ENCODE measurements at places on chromosomes 16 and 17.

GRCh38 chr17:6556121-6557039 is at the start of gene PITPNM3:
TSS of gene PITPNM3 (minus strand) at chr17:6556555. CDS start at chr17:6556406, 149 bp downstream.
- DNase-seq = peak; percentile 39

GRCh38 chr16:65781855-65782254 is 584.6 kb upstream of the CDH5 start:
- no peak for DNase-seq

DNA sequence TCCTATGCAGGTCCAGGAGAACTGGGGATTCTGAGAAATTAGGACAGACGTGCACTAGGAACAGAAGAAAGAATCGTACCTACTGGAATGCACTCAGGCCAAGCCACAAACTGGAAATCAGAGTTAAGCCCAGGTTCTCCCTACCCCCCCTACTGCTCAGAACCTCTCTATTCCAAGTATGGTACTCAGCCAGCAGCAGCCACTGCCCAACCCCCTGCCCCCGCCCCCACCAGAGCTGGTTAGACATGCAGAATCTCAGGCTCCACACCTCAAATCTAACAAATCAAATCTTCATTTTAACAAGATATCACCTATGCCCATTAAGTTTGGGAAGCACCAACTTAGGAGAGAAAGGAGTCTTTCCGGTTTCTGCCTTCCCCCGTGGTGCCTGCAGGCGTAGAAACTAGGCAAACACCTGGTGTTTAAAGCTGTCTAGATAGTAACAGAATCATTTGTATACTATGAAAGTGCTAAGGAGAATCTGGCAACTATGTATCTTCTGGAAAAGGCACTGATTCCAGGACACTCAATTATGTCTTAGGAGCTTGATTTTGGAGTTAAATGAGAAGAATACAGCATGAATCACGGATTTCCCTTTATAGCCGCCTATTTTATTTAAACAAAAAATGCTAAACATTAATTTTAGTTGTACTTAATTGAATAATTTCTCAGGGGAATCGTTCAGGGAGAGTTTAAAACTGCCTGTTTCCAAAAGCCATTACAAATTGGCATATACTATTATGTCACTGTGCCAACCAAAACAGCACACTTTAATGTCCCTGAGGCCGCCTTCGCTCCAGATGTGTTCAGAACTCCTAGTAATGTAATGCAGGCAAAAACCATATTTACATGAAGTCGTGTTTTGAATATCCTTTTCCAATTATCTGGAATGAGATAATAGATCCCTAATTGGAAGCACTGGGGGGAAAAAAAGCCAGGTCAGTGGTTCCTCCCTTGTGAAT is 166.5 kb downstream of the STX8 start:
- no peak for DNase-seq

DNA sequence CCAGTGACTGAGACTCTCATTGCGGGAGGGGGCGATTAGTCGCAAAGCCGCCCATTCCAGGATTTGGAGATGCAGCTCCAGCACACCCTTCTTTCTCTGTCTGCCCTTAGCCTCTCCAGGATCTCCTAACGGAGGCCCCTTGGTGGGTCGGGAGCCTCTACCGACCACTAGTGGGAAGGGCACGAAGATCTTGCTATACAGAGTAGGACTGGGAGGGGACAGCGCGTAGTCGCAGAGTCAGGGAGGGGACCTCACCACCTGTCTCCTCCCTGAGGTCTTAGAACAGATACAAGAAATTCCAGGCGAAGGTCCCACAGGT is 588 bp upstream of the SMTNL2 start:
- no peak for DNase-seq

GRCh38 chr17:77535892-77536291 is 395.1 kb downstream of the SEC14L1 start:
- no peak for DNase-seq

DNA sequence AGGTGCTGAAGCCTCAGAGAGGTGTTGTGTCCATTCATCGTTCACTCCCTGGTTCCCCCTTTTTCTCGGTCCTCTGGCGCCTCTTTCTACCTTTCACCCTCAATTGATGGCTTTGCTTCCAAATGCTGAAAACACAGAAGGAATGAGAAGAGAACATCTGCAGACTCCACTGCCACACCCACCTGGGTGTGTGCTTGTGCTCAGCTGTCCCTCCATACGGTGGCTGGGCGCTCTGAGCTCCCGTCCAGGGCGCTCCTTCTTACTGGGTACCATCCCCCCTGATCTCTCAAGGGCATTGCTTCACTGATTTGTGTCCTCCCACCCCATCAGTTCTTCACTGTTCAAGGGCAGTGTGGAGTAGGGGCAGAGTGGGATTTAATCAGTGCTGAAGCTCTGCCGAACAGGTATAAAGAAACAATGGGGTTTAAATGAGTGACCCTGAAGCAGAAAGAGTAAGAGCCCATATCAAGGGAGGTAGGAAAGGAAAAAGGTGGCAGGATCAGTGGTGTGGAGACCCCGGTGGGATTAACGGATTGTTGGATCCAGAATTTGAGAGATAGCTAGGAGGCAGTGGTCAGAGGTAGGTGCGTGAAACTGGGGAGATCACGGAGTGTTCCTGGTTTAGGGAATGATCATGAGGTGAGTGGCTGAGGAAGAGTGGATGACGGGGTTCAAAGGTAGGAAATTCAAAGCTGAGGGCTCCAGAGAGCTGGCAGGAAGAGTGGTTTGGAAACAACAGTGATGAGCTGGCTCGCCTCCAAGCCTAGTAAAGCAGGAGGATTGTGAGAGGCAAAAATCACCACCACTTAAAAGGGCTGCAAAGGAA is 40.8 kb downstream of the MRTFB start:
- DNase-seq = no peak

GRCh38 chr16:30353438-30354129 is 1.5 kb downstream of the CD2BP2 start:
- DNase-seq = no peak

- DNase-seq = no peak
Observed at GRCh38 chr16:53740476-53740875, 36.5 kb downstream of the FTO start.

GRCh38 chr16:1451702-1452392 is 7.5 kb upstream of the CCDC154 start:
- no peak for DNase-seq

DNA sequence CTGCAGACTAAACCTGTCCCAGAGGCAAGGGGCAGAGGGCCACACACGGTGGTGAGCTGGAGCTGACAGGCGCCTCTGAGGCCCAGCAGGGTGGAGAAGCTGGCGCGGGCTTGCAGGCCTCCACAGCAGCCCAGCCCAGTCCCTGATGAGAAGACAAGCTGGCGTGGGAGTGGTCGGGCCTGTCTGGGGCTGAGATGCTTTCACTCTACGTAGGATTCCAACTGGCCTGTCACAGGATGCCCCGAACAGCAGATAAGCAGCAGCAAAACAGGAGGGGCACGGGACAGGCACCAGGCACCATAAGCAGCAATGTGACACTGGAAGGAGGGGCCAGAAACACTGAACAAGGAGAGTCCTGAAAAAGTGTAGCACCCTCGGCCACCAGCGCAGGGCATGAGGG is 40.1 kb downstream of the PEMT start:
- DNase-seq = no peak

DNA sequence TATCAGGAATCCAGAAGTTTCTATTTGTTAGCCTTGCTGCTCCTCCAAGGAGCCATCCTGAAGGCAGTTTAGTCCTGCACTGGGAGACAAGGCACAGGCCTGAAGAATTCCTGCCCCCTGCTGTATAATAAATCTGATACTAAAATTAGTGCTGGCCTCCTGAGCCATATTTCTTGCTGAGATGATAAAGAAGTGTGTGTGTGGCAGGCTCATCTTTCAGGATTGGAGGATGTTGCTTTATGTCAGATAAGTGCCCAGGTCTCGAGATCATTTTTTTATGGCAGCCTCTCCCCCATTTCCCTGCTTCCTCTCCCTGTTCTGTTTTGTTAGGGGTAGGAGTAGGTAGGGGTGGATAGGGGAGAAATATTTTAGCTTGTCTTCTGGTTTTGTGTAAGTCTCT is 26.0 kb downstream of the MSI2 start:
- DNase-seq = no peak

- no peak for DNase-seq
Observed at GRCh38 chr17:19364699-19365498, 2.4 kb upstream of the B9D1 start.

DNA sequence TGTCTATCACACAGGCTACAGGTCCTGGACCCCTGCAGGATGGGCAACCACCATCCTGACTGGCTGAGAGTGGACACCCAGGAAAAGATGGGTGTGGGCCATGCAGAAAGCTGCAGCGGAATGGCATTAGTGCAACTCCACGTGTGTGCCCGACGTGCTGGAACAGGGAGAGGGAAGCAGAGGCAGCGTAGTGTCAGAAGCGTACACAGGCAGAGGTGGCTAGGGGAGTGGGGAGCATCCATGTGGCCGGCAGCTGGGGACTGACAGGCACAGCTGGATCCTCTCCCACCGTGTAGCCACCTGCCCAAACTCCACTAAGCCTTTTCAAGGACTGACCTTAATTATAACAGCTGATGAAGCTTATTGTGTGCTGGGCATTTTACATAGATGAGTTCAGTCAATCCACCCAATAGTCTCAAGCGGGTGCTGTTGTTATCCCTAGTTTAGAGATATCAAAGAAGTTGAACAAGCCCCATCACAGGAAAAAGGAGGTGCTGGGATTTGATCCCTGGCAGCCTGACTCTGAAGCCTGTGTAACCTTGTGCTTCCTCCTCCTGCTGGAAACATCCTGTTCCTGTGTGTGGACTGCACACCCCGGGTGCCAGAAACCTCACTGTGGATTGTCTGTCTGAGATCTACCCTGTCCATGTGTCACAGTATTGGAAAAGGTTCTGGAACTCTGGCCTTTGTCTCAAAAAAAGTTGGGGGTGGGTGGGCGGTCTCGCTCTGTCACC is 114.0 kb downstream of the PRKCA start:
- no peak for DNase-seq

- peak; percentile 14 for DNase-seq
Observed at GRCh38 chr17:6286233-6286632, 148.7 kb downstream of the AIPL1 start.

- no peak for DNase-seq
Observed at GRCh38 chr16:54317101-54317611, 30.6 kb upstream of the IRX3 start.

DNA sequence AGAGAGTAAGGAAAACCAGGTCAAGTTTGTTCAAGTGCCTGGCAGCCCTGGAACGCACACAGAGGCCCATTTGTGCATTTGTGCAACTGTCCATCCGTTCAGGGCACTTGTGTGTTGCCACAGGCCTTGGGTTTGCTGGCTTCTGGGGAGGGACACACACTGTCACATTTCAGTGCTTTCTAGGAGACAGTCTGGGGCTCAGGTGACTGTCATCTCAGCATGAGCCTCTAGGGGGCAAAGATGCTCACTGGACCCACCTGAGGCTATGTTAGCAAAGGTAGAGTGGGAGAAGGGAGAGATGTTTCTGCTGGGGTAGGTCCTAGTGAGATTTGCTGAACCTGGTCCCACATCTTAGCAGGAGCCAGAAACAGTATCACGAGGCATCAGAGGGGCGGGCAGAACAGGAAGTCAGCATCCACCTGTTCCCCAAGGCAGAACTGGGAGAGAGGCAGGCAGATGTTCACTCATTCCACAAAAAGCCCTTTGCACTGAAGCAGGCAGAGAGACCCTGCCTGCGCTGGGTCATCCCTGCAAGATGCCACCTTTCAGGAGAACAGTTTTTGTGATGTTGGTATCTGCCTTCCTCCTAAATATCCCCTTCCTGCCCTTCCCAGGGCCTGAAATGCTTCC is 48.5 kb downstream of the RAI1 start:
- peak; percentile 69 for DNase-seq

DNA sequence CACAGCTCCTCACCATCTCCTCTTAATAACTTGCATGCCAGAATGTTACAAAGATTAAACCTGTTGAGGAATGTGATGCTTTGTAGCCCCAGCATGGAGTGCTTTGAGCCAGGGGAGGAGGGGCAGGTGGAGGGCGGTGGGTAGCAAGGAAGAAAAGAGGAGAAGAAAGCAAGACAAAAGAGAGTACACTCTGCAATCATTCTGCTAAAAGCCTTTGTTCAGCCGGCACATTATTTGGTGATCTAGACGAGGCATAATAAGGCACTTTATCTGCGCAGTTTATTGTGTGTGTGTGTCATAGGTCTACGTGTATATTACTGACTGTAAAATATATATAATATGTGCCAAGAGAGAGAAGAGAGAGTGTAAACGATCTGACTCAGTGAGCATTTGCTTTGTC is 139.1 kb downstream of the SOX9 start:
- no peak for DNase-seq

DNA sequence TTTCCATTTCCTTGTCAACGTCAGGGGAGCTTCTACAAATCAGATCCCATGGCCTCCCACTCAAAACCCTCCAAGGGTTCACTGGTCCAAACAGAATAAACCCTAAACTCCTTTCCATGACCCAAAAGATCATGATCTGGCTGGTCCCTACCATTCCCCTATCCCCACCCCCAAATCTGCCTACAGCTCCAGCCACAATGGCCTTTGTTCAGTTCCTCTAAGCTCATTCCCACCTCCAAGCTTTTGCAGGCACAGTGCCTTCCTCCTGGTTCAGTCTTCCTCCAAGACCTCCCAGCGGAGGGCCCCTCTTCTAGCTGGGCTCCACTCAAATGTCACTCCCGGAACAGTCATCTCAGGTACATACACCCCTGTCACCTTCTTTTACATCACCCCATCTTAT is 2.0 kb downstream of the GPRC5B start:
- DNase-seq = peak; percentile 17

- DNase-seq = no peak
Observed at GRCh38 chr17:8438441-8438840, 2.8 kb downstream of the NDEL1 start.

DNA sequence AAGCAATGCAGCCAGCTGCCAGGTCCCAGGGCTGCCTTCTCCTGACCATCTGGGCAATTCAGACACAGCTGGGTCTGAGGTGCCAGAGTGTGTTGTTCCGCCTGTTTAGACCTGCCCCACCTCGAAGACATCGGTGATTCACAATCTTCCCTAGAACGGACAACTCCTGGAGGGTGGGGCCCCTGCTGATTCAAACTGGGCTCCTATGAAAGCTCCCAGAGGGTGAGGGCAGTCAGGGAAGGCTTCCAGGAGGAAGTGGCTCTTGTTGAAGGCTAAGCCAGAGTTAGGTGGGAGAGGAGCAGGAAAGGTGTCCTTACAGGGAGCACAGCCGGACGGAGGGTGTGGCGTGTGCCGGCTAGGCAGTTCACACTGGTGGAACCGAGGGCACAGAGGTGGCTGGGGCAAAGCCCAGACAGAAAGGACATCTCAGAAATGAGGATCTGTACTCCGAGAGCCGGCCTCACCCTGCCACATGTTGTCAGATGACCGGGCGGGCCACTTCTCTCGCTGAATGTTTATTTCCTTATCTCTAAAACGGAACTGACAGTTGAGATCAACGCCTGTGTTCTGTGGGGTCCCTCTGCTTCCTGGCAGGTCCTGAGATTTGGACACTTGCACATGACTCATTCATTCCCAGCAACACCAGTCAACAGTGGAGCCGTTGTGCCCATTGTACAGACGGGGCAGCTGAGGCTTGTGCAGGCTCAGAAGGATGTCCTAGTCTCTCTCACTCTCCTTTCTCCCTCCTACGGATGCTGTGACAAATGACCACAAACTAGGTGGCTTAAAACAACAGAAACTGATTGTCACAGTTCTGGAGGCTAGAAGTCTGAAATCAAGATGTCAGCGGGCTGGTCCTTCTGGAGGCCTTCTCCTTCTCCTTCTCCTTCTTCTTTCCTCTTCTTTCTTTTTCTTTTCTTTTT is 26.9 kb upstream of the LITAF start:
- peak; percentile 81 for DNase-seq

- no peak for DNase-seq
Observed at GRCh38 chr17:78000341-78000740, 41.8 kb downstream of the TNRC6C start.

GRCh38 chr17:49741009-49741691 is 22.8 kb downstream of the FAM117A start:
- no peak for DNase-seq
